Erythroblast (primary cell): ENCODE measurements at places on chromosomes 1 and 21.

GRCh38 chr1:162305969-162306368 lies 70.7 kb downstream of the SPATA46 start:
- no peak for DNase-seq

- DNase-seq: no peak
These were observed at the start of gene MAP1LC3C for GRCh38 chr1:241999026-241999425. Gene MAP1LC3C (minus strand): TSS chr1:241999098. CDS start chr1:241999008, 90 bp downstream.

DNA sequence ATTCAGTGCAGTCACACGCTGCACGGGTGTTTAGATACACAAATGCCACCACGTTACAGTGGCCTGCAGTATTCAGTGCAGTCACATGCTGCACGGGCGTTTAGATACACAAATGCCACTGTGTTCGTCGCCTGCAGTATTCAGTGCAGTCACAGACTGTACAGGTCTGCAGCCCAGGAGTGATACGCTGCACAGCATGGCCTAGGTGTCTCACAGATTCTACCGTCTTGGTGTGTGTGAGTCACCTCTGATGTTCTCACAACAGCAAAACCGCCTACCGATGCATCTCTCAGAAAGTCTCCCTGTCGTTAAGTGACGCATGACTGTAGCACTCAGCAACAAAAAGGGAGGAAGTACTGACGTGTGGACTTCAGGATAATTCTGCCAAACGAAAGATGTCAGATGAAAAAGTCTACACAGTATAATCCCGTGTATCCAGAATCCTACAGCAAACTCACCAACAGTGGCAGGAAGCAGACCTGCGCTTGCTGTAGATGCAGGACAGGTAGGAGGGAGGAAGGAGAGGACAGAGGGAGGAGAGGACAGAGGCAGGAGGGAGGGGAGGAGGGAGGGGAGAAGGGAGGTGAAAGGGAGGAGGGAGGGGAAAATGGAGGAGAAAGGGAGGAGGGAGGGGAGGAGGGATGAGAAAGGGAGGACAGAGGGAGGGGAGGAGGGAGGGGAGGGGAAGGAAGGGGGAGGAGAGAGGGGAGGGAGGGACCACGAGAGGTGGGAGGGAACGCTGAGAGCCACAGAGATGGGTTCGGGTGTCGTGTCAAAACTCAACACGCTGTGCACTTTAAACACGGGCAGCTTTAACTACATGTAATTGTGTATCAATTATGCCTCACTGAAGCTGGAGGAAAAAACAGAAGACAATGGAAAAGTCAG lies 36.3 kb upstream of the PCBP3 start:
- DNase-seq: no peak

GRCh38 chr1:116785006-116785405 lies 30.8 kb downstream of the CD2 start:
- DNase-seq: no peak

DNA sequence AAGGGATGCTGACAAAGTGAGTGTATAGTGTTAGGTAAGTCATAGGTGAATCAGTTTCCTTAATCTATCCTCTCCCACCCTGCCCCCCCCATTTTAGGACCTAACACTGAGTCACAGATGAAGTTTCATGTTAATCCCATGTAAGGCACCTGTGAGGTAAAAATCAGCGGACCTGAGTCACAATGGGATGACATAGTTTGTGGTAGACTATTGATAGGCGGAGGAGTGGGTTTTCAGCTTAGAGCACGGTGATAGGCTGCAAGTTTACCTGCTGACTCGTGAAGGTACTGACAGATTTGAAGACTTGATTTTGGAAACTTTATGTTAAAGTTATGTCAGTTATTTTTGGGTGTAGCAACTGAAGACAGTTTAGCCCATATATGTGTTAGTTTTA lies 1.7 kb downstream of the TOR1AIP1 start:
- DNase-seq: peak; percentile 35

GRCh38 chr1:215794156-215794555 lies 227.1 kb downstream of the KCTD3 start:
- no peak for DNase-seq
